ENCODE measurements at places on chromosomes 7 and 10.

DNA sequence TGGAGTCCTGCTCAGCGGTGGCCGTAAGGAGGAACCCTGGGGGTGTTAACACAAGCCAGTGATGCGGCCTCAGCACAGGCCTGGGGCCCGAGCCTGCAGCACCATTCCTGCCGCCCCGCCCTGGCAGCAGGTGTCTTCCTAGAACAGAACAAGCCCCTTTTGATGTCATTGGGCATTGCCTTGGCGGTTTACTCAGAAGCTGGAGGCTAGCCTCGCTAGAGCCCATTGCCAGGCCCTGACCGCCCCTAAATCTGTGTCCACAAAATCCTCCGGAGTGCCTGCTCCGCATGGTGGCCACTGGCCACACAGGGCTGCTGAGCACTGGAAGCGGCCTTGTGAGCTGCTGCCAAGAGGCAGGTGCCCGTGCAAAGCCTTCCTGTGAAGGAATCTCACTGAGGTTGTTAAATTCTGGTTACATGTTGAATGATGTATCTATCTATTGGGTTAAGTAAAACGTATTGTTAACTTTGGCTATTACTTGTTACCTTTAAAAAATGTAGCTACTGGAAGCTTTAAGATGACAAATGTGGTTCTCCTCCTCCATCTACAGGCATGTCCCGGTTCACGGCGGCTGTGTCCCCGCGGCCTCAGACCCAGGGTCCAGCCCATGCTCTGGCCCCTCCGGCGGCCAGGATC is 1.2 kb upstream of the INPP5A start:
- no peak for DNase-seq

- no peak for DNase-seq
Measured at GRCh38 chr7:151707105-151707469, 169.8 kb downstream of the PRKAG2 start.

GRCh38 chr7:40793132-40793531 is 658.3 kb downstream of the SUGCT start:
- no peak for DNase-seq

GRCh38 chr7:128427289-128427891 is 17.6 kb upstream of the IMPDH1 start:
- peak; percentile 46 for DNase-seq

DNA sequence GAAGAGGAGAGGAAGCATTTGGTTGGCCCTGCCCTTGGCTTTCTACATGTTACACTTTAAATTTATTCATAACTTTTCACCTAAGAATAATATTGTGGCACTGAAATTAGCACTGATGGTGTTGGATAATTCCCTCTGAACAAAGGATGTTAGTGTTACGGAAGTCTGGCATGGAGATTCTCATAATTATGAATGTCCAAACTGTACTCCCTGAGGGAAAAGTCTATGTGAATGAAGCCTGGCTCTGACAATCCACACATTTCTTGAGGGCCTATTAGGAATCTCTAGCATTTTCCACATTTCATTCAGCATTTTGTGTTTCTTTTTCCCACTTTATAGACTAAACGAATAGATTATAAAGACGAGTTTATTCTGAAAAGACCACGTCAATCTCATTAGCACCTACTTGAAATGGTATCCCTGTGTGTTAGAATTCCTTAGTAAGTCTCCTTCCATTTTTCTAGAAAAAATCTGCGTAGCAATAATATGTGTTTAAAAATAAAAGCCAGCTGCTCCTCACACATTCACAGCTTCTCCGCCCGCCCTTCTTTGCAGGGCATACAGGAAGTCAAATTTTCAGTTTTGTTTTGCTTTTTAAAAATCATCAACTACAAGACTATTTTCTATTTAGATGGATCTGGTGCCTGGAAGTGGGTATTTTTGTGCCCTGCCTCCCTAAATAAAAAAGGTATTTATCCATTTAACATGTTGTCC is 131.8 kb upstream of the PALS2 start:
- DNase-seq = no peak

GRCh38 chr7:68063171-68063570 is 1066.5 kb downstream of the TYW1 start:
- DNase-seq = no peak

DNA sequence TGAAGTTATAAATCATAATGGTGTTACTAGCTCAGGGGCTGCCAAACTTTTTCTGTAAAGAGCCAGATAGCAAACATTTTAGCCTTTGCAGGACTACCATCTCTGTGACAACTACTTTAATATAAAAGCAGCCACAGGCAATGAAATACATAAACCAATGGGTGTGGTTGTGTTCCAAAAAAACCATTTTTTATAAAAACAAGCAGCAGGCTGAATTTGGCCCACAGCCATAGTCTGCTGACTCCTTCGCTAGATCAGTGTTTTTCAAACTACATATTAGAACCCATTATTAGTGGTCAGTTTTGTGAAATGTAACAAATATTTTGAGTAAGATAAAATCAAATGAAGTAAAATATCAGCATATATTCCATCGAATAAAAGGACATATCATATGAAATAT is 13.6 kb downstream of the GNG11 start:
- DNase-seq = no peak

GRCh38 chr7:100603726-100604027 is 1.5 kb downstream of the PCOLCE start:
- DNase-seq = no peak

DNA sequence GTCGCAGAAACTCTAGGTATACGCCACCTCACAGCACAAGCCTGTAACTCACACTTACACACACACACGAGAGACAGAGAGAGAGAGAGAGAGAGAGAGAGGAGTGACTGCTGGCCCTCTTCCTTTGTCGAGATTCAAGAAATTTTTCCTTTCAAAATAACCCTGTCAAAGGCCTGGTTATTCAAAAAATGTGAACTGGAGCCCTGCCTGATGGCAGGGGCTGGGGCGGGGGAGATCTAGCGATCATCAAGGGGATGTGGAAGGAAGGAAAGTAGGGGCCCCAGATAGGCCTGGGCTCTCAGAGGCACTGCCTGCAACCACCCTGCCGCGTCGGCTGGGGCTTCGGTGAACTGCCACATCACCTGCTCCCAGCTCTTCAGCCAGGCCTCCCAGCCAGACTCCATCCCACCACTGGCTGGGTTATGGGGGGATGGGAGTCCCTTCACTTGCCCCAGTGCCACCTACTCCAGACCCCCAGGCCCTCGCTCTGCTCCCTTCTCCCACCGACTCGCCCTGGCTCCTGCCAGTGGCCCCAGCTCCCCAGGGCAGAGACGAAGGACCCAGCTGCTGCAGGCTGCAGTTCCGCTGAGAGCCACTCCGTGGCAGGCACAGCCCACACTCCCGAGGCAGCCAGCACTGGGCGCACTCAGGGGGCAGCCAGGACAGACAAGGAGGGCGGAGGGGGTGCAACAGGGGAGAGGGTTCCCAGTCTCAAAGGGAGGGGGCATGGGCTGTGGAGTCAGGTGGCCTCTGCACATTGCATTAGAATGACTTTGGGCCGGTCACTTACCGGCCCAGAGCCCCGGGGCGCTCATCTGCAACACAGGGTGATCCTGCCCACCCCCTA is 15.3 kb downstream of the KCNH2 start:
- no peak for DNase-seq

GRCh38 chr10:72525277-72525676 is 100.6 kb downstream of the MICU1 start:
- no peak for DNase-seq

GRCh38 chr10:88076027-88076880 is 212.8 kb downstream of the PTEN start:
- peak; percentile 90 for DNase-seq

GRCh38 chr7:118053353-118053752 is 130.6 kb upstream of the LSM8 start:
- DNase-seq = no peak

DNA sequence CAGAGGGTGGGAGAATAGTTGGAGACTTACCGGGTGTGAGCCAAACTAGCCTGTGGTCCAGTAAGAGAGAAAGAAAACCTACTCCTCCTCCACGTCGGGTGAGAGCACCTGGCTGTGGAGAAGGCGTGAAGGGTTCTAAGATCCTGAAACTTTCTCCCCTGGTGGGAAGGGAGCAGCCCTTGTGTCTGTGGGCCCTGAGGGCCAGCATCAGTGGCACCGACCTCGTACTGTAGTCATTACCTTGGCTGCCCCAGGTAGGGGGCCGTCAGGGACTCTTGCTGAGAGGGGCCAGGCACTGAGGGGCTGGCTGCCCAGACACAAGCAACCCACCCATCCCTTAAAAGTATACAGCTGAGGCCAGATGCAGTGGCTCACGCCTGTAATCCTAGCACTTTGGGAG is 69.5 kb upstream of the LOXL4 start:
- no peak for DNase-seq

DNA sequence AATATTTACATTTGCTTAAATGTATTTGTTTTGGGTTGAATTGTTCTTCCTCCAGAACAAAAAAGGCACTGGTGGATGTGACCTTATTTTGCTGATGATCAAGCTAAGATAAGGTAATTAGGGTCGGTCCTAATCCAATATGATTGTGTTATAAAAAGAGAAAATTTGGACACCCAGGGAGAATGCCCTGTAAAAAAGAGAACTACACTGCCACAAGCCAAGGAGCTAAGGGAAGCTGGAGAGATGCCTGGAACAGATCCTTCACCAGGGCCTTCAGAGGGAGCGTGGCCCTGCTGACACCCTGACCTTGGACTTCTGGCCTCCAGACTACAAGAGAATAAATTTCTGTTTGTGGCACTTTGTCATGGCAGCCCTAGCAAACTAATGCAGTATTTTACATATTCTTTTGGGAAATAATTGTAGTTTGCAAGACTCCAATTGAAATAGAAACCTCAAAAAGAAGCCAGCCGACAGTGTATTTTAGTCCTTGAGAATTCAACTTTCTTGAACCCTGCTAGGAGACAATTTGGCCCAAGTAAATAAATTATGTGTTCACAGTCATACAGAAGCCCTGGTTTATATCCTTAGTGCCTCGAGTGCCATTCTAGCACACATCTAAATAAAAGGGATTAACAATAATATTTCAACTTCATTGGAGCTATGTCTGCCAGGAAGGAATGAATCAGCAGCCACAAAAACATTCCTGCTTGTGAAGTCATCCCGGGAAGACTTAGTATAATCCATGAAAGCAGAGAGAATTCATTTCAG is 164.6 kb downstream of the PKD1L1 start:
- DNase-seq = no peak

DNA sequence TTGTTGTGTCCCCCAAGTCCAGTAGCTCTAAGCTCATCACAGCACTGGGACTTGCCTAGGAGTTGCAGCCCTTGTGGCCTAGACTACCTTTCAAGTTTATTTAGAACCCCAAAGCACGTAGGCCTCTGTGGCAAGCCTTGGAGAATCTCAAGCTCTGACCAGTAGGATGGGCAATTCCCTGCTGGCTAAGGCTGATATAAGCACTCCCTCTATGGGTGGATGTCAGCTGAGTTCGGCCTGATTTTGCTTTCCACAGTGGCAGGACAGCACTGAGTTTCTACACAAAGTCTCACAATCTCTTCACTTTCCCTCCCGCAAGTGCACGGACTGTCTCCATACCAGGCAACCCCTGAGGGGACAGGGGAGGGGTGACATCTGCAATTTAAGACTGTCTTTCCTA is 886.4 kb upstream of the LRRN3 start:
- no peak for DNase-seq
